Muscle of leg (tissue), 16 donors: ENCODE measurements at places on chromosomes 4 and X. TPM values are rescaled to one million over a fixed set of nuclear protein-coding genes. Genes with fewer than 3 reads are reported as not detected.

ARFIP1 gene
- total RNA-seq, result 22.1 TPM

TIGD4 gene
- 4.4 TPM for total RNA-seq

GABRG1 gene
- 0.04 TPM for total RNA-seq

PRDM5 gene
- total RNA-seq, result 25.3 TPM

NUDT11 gene
- total RNA-seq, result 4.7 TPM

PGRMC1 gene
- 98.5 TPM for total RNA-seq

CXCL13 gene
- 0.84 TPM for total RNA-seq

DNAAF6 gene
- total RNA-seq, result not detected

TASL gene
- total RNA-seq, result 0.75 TPM

N4BP2 gene
- total RNA-seq, result 18.9 TPM
